ENCODE measurements at places on chromosomes 1 and 21. TPM values are rescaled to one million over a fixed set of nuclear protein-coding genes. Genes with fewer than 3 reads are reported as not detected.

TFF2 gene
- total RNA-seq: not detected

RAD54L gene
- total RNA-seq: 8.2 TPM

GBP4 gene
- 0.08 TPM for total RNA-seq

PLA2G2A gene
- total RNA-seq: not detected

CHI3L2 gene
- 0.72 TPM for total RNA-seq

HPDL gene
- total RNA-seq: 3.6 TPM

LRRN2 gene
- 15.3 TPM for total RNA-seq

ALG14 gene
- total RNA-seq: 3.5 TPM

DNM3 gene
- total RNA-seq: 0.60 TPM

ACOT11 gene
- 2.5 TPM for total RNA-seq

UBE2G2 gene
- 36.2 TPM for total RNA-seq

DCDC2B gene
- not detected for total RNA-seq

FH gene
- 91.6 TPM for total RNA-seq

KPRP gene
- total RNA-seq: not detected

BARHL2 gene
- not detected for total RNA-seq

CFAP74 gene
- total RNA-seq: not detected

ANKRD65 gene
- total RNA-seq: 0.19 TPM

SPATA21 gene
- total RNA-seq: not detected

FAM151A gene
- 0.32 TPM for total RNA-seq

BRDT gene
- not detected for total RNA-seq

KCNJ9 gene
- not detected for total RNA-seq

EXO1 gene
- 25.9 TPM for total RNA-seq

SPRR2F gene
- not detected for total RNA-seq

ANKRD45 gene
- total RNA-seq: 0.09 TPM

C1orf87 gene
- not detected for total RNA-seq

CCDC181 gene
- not detected for total RNA-seq

NMNAT2 gene
- 0.71 TPM for total RNA-seq

SETDB1 gene
- total RNA-seq: 26.1 TPM

SEMA6C gene
- total RNA-seq: 2.6 TPM

FAM177B gene
- not detected for total RNA-seq

DNASE2B gene
- not detected for total RNA-seq

CITED4 gene
- total RNA-seq: 101 TPM

ARMH1 gene
- 0.38 TPM for total RNA-seq

MAD2L2 gene
- total RNA-seq: 51.6 TPM

TFAP2E gene
- total RNA-seq: 0.31 TPM

HES3 gene
- not detected for total RNA-seq

SCNM1 gene
- total RNA-seq: 44.6 TPM

Measured in A549 treated with Mapracorat at 1 μM for 4 hours (cell line).